ENCODE measurements at places on chromosomes 4 and X. TPM values are rescaled to one million over a fixed set of nuclear protein-coding genes. Genes with fewer than 3 reads are reported as not detected.

Gene FABP2
- not detected for total RNA-seq

Gene HOPX
- total RNA-seq: not detected

Gene SUPT20HL1
- total RNA-seq: not detected

Gene TIGD4
- 0.17 TPM for total RNA-seq

Gene BEX2
- 10.2 TPM for total RNA-seq

Gene SLIT2
- 0.18 TPM for total RNA-seq

Gene SASH3
- total RNA-seq: not detected

Gene SERTM2
- total RNA-seq: not detected

Gene STIM2
- 12.4 TPM for total RNA-seq

Gene HGFAC
- 0.07 TPM for total RNA-seq

Gene GPR173
- not detected for total RNA-seq

Gene MAGEA3
- 4.4 TPM for total RNA-seq

Gene RTL3
- total RNA-seq: not detected

Gene RXFP1
- total RNA-seq: not detected

Gene MAGEA9B
- total RNA-seq: not detected

Gene LANCL3
- not detected for total RNA-seq

Gene CDKL5
- total RNA-seq: 2.3 TPM

Gene TMPRSS11E
- total RNA-seq: not detected

Gene AIFM1
- total RNA-seq: 69.0 TPM

Gene ARHGEF9
- total RNA-seq: 4.6 TPM

Gene HTN3
- total RNA-seq: not detected

Gene ASMTL
- total RNA-seq: 18.0 TPM

Gene ASB12
- not detected for total RNA-seq

Gene VCX
- total RNA-seq: not detected

Gene SPANXB1
- total RNA-seq: 2.0 TPM

Gene GAGE12J
- total RNA-seq: not detected

Gene HPGDS
- total RNA-seq: not detected

Gene MAGEB18
- not detected for total RNA-seq

Gene NEUROG2
- total RNA-seq: not detected

Gene NR3C2
- not detected for total RNA-seq

Gene NAT8L
- 10.0 TPM for total RNA-seq

Gene PCDH7
- 0.11 TPM for total RNA-seq

Gene GABRG1
- total RNA-seq: not detected

Gene DIPK2B
- total RNA-seq: not detected

Gene MAP7D3
- 10.1 TPM for total RNA-seq

Gene ARHGAP6
- total RNA-seq: not detected

Gene EREG
- total RNA-seq: 28.3 TPM

Gene PCDH18
- not detected for total RNA-seq

Gene CFAP97
- 7.5 TPM for total RNA-seq

Gene HTN1
- not detected for total RNA-seq

Gene PCDH11X
- not detected for total RNA-seq

Gene ANXA3
- total RNA-seq: 66.5 TPM

Gene PSMD10
- total RNA-seq: 69.2 TPM

Gene MAGEA10
- 0.07 TPM for total RNA-seq

Measured in A549 treated with GW870086 at 1 μM for 4 hours (cell line).